Activated T-cell treated with anti-CD3 and anti-CD28 coated beads for 4 hours (primary cell): ENCODE measurements at places on chromosomes 2 and 18.

DNA sequence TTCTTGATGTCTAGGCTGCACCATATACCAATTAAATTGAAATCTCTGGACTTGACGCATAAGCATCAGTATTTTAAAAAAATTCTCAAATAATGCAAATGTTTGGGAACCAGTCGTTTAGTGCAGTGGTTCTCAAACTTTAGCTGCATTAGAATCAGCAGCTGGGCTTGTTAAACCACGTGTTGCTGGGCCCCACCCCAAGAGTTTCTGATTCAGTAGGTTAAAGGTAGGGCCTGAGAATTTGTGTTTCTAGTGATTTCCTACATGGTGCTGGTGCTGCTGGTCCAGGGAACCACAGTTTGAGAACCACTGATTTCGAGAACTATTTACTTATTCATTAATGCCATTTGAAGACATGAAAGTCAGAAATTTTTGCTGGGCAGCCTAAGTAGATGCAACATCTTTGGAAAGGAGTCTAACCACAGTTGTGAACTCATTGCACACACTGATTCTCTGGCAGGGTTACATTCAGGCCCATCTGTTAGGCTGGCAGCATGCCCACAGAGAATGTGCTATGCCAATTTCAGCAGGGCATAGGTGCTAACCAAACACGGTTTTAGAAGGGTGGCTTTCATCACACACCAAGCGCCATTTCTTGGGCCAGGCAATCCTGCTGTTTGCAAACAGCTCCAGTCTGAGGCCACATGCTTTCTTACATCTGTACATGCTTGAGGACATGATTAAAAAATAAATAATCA, 26.4 kb upstream of the ATP5MC3 start:
- DNase-seq = no peak

GRCh38 chr2:119637371-119637770, 41.6 kb upstream of the TMEM177 start:
- DNase-seq = no peak

- no peak for DNase-seq
Measured at GRCh38 chr2:108701208-108701607, 18.1 kb upstream of the RANBP2 start.

GRCh38 chr2:232174662-232175061, 203.9 kb upstream of the ALPP start:
- DNase-seq = no peak

DNA sequence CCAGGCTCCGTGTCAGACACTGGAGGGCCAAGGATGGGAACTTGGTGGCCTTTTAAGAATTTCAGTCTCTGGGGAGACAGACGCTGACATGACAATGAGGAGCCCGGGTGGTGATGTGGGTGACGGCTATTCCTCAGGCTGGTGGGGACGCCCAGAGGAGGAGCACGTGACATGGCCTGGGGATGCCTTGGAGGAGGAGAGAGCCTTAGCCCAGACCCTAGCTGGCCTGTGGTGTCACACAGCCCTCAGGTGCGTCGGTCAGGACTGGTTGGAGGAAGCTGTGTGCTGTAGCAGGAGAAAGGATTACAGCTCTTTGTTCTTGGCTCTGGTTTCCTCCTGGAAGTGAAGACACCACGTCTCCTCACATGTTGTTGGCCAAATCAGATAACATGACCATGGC, 40.0 kb upstream of the SCLY start:
- DNase-seq = no peak

DNA sequence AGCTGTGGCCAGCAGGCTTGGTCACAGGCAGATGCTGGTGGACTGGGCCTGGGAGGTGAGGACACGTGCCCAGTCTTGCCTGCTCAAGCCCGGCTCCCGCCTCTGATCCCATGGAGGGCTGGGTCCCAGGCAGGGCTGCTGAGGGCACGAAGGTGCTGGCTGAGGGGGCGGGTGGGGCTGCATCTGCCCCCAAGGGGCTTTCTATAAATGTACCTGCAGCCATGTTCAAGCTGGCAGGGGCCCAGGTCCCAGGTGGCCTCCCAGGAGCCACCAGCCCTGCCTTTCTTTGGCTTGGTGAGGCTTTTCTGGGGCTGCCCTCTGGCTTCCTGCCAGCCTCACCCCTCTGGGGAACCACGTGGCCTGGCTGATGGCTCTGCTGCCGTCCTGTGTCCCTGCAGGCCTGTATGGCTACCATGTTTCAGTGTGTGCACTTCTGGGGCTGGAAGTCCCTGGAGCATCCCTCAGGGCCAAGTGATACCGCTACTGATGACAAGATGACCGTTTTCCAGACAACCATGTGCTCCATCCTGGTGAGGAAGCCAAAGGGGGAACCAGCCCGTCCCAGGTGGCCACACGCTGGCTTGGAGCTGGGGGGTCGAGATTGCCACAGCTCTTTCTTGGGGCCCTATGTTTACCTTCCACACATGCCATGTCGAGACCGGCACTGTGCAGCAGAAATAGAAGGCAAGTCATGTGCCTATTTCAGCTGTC, 23.2 kb downstream of the HJURP start:
- no peak for DNase-seq

- DNase-seq = peak; percentile 42
Measured at GRCh38 chr2:65057391-65058052, 1.3 kb downstream of the CEP68 start.

GRCh38 chr2:96374211-96374951, 38.8 kb downstream of the NCAPH start:
- no peak for DNase-seq

DNA sequence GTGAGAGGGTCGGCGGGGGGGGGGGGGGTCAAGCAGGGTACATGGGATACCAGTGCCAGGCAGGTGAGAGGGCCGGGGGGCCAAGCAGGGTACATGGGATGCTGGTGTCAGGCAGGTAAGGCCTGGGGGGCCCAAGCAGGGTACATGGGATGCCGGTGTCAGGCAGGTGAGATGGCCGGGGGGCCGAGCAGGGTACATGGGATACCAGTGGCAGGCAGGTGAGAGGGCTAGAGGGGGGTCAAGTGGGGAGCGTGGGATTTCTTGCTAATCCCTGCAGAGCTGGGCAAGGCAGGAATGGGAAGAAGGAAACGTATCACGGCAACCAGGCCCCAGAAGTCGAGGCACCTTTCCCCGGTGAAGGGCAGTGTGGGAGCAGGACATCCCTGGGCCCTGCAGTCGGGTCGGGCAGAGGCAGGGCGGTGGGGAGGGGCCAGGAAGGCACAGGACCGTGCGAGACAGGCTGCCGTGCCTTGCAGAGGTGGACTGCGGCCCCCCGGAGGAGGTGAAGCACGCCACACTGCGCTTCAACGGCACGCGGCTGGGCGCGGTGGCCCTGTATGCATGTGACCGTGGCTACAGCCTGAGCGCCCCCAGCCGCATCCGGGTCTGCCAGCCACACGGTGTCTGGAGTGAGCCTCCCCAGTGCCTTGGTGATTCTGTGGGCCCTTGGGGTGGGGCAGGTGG, 49.3 kb downstream of the MTERF4 start:
- DNase-seq = no peak

DNA sequence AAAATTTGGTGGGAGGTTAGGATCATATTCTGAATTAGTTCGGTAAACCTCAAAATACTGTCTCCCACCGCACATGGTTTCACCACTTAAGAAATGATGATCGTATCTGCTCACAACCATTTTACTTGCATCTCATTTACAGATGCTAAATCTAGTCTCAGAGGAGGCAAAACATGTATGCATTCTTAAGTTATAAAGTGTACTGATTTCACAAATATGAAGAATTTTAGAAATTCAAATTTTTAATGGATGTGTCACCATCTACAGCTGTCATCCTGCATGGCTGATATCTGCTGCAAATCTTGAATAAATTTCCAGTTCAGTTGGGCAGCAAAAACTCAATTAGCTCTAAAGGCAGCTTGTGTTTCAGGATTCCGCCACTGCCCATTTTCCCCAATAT, 243.3 kb upstream of the KCNJ3 start:
- no peak for DNase-seq

DNA sequence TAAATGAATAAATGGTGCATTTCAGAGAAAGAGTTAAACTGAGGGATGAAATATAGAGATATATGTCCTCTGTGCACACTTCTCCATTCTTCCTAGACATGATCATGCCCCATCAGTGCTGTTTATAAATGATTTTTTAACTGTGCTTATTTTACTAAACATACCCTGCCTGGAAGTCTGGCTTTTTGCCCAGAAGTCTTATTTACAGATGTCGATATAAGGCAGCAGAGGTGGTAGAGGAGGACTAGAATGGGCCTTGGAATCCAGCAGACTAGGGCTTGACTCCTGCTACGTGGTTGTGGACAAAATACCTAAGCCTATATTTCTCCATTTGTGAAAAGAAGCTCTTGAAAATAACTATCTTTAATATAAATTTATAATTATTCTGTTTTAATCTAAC, 355.5 kb downstream of the RAD51AP2 start:
- no peak for DNase-seq

GRCh38 chr2:101038455-101039255, 36.6 kb downstream of the RPL31 start:
- DNase-seq = no peak

DNA sequence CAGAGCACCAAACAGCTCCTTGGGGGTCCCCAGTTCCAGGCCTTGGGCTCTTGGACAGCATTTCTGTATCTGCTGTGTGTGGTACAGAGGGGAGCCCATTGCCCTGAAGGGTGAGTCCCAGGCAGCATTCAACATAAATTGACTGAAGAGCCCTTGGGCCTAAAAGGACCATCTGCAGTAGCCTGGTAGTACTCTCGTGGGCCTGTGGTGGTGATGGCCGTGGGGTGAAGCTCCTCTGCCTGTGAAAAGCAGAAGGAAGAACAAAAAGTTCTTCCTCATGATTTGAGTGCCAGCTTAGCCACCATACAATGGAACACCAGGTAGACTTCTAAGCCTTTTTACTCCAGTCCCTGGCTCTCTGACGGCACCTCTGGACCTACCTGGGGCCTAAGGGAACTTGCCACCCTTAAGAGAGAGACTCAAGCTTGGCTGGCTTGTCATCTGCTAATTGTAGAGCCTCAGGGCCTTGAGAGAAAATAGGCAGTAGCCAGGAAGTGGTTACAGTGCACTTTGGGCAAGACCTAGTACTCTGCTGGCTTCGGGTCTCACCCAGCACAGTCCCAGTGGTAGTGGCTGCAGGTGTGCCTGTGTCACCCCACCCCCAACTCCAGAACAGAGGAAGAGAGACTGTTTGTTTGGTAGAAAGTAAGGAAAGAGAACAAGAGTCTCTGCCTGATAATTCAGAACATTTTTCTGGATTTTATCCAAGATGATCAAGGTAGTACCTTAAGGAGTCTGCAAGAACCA, 84.6 kb upstream of the CERS6 start:
- no peak for DNase-seq

DNA sequence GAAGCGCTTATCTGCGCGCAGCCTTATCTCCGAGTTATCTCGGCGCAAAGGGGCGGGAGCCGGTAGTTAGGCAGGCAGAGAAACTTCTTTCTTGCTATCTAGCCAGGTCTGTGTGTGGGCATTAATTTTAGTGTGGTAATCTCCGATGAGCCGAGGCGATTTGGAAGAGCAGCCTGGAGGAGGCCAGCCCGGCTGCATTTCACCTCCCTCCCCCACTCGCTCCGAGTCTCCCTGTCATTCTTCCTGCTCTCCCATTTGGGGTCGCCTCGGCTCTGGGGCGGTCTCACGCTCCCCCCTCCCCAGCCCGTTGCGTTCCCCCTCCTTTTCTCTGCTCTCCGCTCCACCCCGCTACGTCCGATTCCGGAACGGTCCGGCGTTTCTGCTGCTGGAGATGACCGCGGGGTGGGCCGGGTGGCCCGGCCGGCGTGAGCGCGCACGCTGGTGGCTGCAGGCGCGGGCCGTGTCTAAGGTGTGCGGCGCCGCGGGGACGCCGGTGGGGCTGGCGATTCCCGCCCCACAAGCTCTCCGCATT, 566 bp downstream of the GATA6 start:
- no peak for DNase-seq

- DNase-seq = no peak
Measured at GRCh38 chr2:217270485-217271121, 410.7 kb upstream of the TNP1 start.

DNA sequence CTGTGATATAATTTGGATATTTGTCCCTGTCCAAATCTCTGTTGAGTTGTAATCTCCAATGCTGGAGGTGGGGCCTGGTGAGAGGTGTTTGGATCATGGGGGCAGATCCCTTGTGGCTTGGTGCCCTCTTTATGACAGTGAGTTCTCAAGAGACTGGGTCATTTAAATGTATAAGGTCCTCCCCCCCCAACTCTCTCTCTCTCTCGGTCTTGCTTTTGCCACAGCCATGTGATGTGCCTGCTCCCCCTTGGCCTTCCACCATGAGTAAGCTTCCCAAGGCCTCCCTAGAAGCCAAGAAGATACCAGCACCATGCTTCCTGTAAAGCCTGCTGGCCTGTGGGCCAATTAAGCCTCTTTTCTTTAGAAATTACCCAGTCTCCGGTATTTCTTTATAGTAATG, 58.6 kb downstream of the FN1 start:
- DNase-seq = no peak

GRCh38 chr2:238850091-238850490, 2.2 kb downstream of the TWIST2 start:
- DNase-seq = no peak

GRCh38 chr2:209936106-209936666, 66.3 kb upstream of the RPE start:
- DNase-seq = no peak

DNA sequence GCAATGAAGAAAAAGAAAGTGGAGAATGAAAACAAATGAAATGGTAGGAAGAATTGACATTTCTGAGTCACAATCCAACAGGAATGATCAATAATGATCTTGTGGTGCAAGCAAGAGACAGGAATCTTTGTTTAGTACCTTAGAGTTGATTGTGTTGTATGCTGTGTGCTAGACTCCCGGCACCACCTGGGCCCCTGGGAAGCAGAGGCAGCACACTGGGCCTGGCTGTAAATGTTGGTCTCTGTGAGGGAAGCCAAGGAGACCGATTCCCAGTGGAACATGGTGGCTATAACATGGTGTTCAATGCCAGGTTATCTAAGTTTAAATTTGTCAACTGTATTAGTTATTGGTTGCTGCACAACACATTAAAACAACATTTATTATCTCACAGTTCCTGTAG, 9.8 kb upstream of the CWC22 start:
- DNase-seq = no peak

GRCh38 chr2:159185401-159186130, 100.9 kb downstream of the WDSUB1 start:
- DNase-seq = no peak

DNA sequence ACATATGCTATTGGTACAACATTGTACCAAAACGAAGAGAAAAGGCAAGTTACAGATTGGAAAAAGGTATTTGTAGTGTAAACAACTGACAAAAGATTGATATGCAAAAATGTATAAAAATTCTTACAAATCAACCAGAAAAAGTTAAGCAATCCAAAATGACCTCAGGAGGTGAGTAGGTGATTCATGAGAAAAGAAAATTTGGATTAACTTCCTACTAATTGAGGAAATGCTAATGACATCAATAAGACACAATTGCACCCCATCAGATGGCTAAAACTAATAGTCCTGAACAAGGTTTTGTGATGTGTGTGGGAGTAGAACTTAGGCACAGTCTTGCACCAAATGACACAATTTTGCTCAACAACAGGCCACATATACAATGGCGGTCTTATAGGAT, 129.3 kb downstream of the COPS8 start:
- no peak for DNase-seq

- no peak for DNase-seq
Measured at GRCh38 chr2:205701509-205701908, 19.2 kb downstream of the NRP2 start.
